ENCODE measurements at places on chromosomes 16 and 17.

- no peak for DNase-seq
These were observed 721 bp upstream of the SOCS3 start for GRCh38 chr17:78360371-78361224.

GRCh38 chr16:29806641-29807425, 504 bp downstream of the MAZ start:
- no peak for DNase-seq

DNA sequence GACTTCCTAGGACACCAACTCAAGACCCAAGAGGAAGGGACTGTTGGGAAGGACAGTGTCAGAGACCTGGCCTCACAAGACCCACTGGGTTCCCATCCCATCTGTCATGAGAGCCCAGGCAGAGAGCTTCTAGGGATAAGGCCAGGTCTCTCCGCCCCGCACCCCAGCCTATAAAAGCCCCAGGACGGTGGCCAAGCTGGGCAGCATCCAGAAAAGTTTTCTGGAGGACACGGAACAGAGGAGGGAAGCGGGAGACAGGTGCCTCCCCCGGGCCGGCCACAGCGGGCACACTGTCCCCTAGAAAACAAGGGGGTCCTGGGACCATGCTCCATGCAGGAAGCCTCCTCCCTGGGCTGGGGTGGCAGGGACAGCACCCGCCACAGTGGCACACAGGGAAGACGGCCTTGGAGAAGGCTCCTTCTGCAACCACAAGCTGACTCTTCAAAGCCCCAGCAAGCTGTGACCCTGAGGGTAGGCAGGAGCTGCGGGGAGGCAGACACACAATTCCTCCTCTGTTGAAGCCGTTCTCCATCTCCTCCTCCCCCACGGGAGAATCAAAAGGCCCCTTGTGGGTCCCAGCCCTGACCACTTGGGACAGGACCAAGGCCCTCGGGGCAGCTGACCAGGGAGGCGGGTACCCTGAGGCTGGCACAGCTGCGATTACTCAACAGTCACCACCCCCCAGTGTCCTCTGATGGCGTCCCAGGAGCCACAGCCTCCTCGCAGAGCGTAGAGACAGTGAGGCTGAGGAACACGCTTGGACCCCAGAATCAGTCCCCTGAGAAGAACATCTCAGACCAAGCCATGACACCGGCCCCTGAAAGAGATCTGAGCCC, 26.1 kb downstream of the TRPV3 start:
- no peak for DNase-seq

DNA sequence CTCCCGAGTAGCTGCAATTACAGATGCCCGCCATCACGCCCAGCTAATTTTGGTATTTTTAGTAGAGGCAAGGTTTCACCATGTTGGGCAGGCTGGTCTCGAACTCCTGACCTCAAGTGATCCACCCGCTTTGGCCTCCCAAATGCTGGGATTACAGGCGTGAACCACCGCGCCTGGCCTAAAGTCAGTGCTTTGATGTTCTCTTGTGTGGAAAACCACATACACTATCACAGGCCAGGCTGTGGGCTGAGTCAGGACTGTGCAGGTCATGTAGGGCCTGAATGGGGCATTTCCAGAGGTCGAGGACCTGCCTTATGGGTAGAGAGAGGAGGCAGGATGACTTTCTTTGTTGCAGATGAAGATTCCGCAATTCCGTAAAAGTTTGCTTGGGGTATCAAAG, 5.1 kb upstream of the MT3 start:
- no peak for DNase-seq
